ENCODE measurements at places on chromosomes 13 and 19.

DNA sequence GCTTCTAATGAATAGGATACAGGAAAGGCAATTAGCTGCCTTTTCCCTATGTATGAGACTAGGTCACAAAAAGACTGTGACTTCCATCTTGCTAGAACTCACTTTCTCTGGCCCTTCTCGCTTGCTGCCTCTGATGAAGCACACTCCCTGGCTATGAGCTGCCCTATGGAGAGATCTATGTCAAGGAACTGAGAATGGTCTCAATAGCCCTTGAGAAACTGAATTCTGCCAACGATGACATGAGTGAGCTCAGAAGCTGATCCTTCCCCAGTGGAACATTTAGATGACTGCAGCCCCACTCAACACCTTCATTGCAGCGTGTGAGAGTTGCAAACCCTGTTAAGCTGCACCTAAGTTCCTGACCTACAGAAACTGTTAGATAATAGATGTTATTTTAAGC, 309.8 kb downstream of the COG6 start:
- DNase-seq = no peak

GRCh38 chr13:61162636-61163035, 253.0 kb downstream of the PCDH20 start:
- DNase-seq = no peak

DNA sequence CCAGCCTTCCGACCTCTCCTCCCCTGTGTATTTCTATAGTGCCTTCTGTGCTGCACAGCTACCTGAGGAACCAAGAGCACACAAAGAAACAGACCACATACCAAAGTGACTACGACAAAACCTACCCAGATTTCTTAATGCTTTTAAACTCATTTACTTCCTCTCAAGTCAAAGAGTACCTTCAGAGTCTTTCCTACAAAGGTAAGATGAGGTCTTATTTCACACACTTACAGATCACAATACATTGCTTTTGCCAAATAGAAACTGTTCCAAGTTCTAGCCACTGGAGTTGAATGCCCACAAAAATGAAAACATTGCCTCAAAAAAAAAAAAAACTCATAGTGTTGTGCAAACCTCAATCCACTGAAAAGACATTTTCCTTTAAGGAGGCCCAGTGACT, 36.4 kb downstream of the TEX26 start:
- DNase-seq = no peak

DNA sequence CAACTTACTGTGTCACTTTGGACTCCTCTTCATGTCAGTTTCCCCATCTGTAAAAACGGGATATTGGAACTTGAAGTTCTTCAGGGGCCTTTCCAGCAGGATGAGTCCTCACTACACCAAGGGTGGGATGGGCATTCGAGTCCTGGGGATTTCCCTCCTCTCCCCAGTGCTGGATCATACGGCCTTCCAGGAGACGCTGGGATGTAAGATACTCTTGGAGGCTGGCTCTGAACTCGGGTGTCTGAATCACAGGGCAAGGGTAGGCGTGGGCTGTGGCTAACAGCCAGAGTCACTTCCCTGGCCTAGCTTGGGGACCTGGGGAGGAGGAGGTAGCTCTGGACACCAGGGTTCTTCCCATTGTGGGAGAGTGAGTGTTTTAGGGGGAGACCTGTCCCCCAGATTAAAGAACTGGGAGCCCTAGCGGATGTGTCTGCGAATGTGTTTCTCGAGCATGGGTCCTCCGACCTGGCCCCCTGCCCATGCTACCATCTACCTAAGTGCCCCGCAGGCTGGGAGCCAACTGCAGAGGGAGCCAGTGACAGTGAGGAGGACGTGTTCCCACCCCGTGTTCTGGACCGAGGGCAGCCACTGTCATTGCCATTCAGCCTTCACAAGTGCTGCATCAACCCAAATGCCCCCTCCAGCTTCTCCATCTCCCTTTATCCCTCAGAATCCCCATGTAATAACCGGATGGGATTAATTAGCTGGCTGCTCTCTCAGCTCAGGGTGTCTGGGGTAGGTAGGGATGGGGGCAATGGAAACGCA, 2.4 kb upstream of the CYTH2 start:
- no peak for DNase-seq
